ENCODE measurements at places on chromosomes 13 and 19.
A peak's percentile ranks its signal among the peaks of the same experiment; 100 is the strongest.

GRCh38 chr19:50214699-50215543 is 11.5 kb downstream of the MYH14 start:
- no peak for DNase-seq

DNA sequence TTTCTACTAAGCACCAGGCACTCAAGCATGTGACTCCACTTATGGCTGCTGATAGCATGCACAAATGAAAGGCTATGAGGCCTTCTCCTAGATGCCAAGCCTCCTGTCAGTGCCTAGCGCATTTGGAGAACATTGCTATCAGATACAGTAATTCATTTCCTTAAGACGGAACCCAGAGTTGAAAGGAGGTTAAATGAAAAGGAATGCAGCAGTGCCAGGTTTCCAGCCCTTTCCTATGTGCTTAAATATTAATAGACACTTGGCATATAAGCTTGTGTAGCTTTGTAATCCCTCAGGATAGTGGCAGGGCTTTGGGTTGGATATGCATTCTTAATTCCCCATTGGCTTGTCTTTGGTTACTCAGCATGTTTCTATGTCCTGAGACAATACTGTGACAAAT is 140.1 kb upstream of the FRY start:
- DNase-seq, result no peak

GRCh38 chr19:34191355-34191962 is 19.2 kb downstream of the LSM14A start:
- DNase-seq, result no peak

DNA sequence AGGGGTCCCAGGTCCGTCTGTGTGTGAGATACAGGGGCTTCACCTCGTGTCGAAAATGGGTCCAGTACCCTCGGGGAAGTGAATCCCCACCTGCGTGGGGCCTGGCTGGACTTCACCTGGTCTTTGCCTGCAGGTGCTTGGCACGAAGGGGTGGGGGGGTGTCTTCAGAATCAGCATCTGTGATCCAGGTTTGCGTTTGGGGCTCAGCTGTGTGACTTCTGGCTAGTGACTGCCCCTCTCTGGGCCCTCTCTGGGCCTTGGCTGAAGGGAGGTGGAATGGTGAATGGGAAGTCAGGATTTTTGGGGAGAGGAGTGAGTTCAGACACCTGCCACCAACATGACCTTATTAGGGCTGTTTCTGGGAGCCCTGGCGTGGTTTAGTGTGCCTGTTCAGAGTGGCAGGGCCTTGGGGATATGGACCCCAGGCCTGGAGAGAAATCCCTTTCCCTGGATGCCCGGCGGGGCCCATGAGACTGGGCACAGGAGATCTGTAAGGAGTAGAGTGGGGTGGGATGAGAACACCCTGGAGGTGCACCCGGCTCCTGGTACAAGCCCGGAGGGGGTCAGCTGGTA is 2.7 kb downstream of the CELF5 start:
- DNase-seq, result no peak

GRCh38 chr13:30216111-30216510 is 91.2 kb downstream of the KATNAL1 start:
- DNase-seq, result no peak

GRCh38 chr19:2171349-2172145 is 7.8 kb downstream of the DOT1L start:
- DNase-seq, result no peak

DNA sequence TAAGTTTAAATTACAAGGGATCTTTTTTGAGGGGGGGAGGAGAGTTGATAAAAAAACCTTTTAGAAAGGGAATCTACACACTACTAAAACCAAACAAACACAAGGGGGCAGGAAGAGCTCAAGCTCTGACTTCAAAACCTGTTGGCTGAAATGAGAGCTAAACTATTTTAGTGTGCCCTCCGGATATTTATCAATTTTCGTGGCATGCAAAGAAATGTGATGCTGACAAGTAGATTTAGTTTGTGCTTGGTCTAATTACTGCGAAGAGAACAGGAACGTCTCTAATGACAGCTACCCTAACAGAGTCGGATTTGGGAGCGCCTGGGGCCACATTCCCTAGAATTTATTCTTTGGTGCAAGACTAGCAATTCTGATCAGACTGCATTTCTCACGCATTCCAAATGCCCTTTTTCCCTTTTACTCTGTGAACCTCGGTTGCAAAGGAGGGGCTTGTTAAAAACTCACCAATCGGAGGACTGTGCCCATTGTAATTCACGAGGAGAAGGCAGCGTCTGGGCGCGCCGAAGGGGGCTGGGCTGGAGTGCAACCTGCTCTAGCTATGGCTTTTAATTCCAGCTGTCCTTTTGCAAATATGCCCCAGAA is 802 bp upstream of the FREM2 start:
- DNase-seq, result no peak

GRCh38 chr13:39602614-39603366 is at the start of gene LHFPL6:
Gene LHFPL6 (minus strand): TSS chr13:39603193.
- DNase-seq, result peak; percentile 57

GRCh38 chr13:34578471-34578870 is 363.6 kb upstream of the NBEA start:
- no peak for DNase-seq

DNA sequence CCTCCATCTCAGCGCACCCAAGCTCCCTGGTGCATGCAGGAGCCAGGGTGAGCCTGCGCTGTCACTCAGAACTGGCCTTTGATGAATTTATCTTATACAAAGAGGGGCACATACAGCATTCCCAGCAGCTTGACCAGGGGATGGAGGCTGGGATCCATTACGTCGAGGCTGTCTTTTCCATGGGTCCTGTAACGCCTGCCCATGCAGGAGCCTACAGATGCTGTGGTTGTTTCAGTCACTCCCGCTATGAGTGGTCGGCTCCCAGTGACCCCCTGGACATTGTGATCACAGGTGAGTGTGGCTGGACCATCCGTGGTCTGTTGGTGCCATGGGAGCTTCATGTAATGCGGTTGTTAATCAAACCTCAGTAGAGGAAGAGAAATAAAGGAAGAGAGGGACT is 33.0 kb downstream of the LAIR2 start:
- no peak for DNase-seq

GRCh38 chr13:33265133-33265532 is 20.4 kb downstream of the STARD13 start:
- no peak for DNase-seq

DNA sequence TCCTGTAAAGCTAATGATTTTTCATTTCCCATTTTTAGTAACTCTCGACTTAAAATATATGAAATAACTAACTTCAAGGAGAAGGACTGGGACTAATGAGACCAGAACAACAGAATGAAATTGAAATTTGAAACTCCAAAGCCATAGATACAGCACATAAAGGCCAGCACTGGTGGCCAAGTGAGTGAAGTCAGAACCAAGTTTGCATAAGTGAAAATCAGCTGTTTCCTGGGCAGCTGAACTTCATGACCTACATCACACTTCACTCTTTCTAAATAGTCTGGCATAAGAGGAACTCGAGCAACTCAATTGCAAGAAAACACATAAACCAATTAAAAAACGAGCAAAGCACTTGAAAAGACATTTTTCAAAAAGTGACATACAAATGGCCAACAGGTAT is 84.5 kb downstream of the DCLK1 start:
- no peak for DNase-seq

- DNase-seq, result no peak
Observed at GRCh38 chr19:29563486-29564101, 37.8 kb downstream of the VSTM2B start.

GRCh38 chr13:51827254-51827653 is 17.7 kb downstream of the TMEM272 start:
- no peak for DNase-seq

DNA sequence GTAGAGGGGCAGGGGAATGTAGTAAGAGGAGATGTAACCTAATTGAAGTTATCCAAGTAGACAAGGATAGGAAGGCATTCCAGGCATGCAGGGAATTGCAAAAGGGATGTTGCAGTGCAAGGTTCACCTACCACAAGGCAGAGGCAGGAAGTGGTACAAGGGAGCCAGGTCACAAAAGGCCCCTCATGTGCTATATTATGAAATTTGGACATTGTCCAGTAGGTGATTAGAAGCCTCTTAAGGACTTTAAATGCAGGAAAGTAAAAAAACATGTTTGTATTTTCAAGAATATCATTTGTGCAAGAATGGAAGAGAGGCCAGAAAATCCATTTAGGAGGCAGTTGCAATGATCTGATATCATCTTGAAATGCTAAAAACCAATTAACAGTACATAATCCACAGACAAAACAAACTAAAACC is 111.4 kb downstream of the FRY start:
- no peak for DNase-seq

- no peak for DNase-seq
Observed at GRCh38 chr19:12606796-12607195, 3.8 kb downstream of the ZNF490 start.

GRCh38 chr19:35105047-35105410 is 10.6 kb upstream of the FXYD3 start:
- no peak for DNase-seq

DNA sequence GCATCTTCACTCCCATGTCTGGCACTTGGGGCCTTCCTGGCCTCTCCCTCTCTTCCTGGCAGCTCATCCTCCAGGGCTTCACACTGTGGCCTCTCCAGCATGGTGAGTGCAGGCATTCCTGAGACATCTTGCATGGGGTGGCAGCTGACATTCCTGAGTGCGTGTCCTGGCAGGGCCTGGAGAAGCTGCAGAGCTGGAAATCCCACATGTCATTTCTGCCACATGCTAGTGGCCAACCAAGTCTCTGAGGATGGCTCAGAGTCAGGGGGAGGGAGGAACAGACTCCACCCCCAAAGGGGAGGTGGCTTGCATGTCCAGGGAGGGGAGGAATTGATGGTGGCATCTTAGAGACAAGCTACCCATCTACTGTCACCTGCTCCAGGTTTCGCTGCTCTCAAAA is 41.6 kb upstream of the AMER2 start:
- DNase-seq, result no peak

DNA sequence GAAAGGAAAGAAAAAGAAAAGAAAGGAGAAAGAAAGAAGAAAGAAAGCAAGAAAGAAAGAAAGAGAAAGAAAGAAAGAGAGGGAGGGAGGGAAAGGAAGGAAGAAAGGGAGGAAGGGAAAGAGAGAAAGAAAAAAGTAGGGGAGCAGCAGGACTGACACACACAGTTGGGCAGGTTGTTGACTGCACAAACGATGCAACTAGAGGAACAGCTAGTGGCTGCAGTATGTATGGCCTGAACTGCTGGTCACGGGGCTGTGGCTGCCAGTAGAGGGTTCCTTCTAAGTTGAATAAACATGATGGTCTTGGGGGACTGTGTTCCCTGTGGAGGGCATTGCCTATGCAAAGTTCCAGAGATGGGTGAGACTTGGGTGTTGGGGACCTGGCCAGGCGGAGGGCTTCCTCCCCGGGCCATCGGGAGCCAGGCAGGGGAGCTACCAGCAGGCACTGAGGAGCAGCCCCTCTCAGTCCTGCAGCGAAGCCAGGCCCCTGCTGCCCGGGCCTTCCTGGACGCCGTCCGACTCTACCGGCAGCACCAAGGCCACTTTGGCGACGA is 16.7 kb upstream of the COLGALT1 start:
- DNase-seq, result no peak
